ENCODE measurements at places on chromosomes 2 and 18.

- no peak for DNase-seq
Observed at GRCh38 chr2:23456881-23457760, 72.1 kb downstream of the KLHL29 start.

GRCh38 chr18:8847066-8847755 lies 141.9 kb downstream of the MTCL1 start:
- no peak for DNase-seq

- DNase-seq: peak; percentile 49
Observed at GRCh38 chr2:207746131-207746530, 23.6 kb downstream of the FZD5 start.

GRCh38 chr2:191115804-191116203 lies 35.0 kb downstream of the STAT4 start:
- DNase-seq: no peak

GRCh38 chr2:227163485-227163997 lies 464 bp downstream of the COL4A4 start:
- no peak for DNase-seq

- DNase-seq: no peak
Observed at GRCh38 chr18:21110713-21111345, 784 bp downstream of the ROCK1 start.

DNA sequence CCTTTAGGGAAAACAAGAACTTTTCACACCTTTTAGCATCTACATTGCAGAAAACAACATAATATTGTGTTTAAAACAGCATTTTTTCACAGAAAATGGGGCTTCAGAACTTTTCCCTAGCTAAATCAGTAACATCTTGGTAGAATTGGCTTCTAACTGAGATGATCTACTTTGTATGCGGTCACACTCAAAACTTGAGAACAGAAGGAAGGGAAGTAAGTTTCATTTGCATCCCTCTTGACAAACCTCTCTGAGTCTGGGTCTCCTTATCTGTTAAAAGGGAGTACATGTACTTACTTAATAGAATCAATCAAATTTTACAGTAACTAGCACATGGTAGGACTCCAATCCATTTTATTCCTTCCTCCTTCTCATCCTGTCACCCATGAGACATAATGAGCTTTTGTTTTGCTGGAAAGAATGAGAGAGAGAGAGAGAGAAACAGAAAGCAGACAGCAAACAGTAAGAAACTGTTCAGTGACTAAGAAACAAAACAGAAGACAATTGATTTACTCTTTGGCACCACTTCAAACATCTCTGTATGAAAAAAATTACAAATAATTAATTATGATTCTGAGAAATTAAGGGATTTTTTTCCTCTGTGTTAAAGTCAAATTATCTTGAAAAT lies 387.3 kb downstream of the SATB2 start:
- DNase-seq: no peak

DNA sequence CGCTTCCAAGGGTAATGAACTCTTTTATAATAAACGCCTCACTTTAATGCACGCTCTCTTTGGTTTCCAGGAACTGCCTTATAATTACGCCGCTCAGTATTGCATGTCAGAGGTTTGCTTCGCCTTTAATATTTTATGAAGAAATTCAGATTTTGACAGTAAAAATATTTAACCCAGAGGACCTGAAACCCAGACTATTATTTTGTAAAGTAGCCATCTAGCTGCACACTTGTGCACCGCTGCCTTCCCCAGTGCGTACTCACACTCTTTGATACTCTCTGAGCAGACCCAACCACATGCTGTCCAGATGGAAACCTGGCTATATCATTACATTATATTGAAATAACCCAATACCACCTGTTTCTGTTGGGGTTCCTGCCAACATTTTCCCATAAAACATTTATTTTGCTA lies 270.1 kb downstream of the C1D start:
- DNase-seq: no peak

DNA sequence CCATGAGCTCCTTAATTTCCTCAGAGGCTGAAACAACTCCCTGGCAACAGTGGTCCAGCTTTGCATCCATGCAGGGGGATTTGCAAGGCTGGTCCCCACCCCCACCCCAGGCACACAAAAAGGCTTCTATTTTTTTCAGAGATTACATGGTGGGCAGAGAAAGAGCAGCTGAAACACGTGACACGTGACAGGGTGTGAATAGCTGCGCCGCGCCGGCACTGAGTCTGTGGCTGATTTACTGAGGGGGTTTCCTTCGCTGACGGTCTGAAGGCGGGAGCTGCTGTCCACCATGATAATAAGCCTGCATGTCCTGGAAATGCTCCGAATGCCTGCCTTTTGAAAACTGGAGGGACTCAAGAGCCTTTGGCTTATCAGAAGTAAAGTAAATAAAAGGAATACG lies 50.7 kb upstream of the APCDD1 start:
- no peak for DNase-seq

DNA sequence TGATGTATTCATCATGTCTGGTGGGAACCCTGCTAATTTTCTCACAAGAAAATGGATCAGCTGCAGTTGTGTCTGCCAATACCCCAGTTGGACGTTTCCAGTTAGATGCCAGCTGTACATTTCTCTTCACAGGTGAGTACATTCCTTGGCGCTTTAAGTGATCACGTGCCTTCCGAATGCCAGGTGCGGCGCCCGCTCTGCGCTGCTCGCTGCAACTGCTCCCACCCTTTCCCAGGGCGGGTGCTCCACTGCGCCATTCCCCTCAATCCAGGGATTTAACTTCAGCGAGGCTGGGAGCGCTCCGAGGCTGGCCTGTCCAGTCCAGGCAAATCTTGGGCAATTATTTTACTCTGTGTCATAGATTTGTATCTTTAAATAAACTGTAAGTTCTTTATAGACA lies 225.0 kb upstream of the RAB6C start:
- DNase-seq: no peak

GRCh38 chr2:156430236-156430979 lies 5.8 kb upstream of the GPD2 start:
- DNase-seq: no peak

GRCh38 chr2:84435345-84436025 lies 23.6 kb downstream of the SUCLG1 start:
- no peak for DNase-seq

DNA sequence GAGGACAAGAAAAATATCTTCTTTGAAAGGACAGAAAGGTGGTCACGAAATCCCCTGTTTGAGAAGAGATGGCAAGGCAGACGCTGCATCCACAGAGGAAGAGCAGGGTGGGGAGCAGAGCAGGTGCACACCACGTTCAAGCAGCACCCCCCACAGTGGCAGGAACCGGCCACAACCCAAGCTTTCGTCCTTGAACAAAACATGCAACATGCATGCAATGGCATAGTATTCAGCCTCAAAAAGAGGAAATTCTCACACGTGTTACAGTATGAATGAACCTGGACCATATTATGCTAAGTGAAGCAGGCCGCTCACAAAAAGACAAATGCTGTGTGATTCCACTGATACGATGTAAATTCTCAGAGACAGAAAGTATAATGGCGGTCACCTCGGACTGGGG lies 51.4 kb downstream of the CMPK2 start:
- DNase-seq: no peak

DNA sequence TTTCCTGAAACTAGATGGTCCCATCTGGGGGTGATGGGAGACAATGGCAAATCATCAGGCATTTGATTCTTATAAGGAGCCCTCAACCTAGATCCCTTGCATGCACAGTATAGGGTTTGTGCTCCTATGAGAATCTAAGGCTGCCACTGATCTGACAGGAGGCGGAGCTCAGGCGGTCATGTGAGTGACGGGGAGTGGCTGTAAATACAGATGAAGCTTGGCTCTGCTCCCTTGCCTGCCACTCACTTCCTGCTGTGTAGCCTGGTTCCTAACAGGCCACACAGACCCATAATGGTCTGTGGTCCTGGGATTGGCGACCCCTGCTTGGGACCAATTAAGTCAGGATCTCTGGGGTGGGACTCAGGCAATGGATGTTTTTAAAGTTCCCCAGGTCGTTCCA lies 293.4 kb downstream of the ZNF521 start:
- no peak for DNase-seq

DNA sequence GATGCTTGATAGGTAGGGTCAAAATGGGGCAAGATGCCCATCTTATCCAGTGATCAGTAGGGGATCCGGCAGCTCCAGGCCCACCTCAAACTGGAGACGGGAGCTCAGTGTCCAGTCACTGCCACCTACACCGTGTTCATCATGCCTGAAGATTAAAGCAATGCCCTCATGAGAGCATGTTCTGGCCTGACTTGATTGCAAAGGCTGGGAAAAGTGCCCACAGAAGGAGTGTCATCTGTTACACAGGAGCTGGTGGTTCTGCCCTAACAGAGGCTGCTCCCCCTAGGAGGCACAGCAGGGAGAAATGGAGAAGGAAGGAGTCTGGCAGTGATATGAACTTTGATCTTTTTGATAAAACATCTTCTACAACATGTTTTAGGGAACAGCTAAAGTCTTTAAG lies 92.3 kb downstream of the CCBE1 start:
- no peak for DNase-seq

DNA sequence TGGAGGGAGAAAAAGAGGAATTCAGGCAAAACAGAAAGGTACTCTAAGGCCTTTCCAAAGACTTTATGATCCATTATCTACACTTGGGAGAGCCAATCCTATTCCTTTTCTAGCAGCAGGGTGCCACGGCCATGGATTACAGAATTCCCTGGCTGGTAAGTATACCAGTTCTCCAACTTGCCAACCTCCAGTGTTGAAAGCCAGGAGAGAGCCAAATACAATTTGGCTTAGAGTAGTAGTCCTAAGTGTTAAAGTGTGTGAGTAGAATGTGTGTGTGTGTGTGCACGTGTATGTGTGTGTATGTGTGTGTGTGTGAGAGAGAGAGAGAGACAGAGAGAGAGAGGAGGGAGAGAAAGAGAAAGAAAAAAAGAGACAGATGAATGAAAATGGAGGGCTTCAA lies 43.3 kb downstream of the WDPCP start:
- no peak for DNase-seq

DNA sequence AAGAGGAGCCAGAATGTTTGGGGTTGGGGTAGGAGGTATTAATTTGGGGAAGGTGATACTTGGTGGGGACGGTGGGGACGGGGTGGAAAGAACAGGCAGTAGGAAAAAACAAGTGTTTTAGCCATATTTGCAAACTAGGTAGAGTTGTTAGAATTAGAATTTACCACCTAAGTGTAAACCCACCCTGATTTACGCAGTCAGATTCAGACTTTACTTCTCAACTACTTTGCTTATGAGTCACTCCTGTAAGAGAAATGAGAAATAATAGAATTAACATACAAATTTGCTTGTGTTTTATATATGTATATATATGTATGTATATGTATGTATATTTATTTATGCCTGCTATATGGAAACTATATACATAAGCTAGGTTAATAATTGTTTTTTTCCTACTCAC lies 1168.2 kb upstream of the ZEB2 start:
- no peak for DNase-seq

DNA sequence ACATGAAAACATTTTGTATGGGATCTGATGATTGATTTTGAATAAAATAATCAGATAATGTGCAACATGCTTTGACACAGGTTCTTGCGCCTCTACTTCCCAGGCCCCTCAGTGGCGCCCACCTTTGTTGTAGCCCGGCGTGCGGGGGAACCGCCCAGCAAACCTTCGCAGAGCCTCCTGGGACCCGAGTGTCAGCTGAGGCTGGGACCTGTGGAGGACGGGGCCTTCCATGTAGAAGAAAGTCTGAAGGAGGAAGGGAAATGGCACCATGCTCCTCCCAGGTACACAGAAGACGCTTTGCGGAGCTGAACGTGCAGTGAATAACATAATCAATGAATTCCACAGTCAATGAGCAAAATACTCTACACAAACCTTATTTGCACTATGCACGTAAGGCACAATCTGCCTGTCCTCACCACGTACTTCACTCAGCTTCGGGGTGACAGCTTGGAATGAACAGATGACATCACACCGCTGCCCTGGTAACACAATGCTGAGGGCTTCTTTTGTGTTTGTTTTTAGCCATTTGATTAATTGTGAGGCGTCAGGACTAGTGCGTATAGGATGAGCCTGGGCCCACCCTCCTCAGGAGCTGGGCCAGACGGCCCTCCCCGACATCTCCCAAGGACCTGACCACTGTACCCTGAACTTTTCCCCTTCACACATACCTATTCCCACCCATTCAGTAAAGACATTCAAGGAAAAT lies 78.1 kb downstream of the TWIST2 start:
- no peak for DNase-seq

DNA sequence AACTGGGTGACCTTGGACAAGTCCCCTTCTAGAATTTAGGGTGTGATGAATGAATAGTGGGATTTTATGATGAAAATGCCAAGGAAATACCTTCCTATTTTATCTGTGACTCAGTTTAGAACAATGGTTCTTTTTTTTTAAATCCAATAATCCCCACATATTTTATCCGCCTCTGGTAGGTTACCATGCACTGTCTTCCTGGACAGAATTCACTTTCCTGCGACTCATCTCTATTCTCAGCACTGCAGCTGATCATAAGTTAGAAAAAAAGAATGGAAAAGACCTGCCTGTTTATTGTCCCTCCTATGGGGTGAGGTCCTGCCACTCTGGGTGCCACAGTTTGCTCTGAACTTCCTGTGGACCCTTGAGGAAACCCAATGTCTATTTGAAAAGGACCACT lies 73.1 kb downstream of the IRS1 start:
- no peak for DNase-seq

DNA sequence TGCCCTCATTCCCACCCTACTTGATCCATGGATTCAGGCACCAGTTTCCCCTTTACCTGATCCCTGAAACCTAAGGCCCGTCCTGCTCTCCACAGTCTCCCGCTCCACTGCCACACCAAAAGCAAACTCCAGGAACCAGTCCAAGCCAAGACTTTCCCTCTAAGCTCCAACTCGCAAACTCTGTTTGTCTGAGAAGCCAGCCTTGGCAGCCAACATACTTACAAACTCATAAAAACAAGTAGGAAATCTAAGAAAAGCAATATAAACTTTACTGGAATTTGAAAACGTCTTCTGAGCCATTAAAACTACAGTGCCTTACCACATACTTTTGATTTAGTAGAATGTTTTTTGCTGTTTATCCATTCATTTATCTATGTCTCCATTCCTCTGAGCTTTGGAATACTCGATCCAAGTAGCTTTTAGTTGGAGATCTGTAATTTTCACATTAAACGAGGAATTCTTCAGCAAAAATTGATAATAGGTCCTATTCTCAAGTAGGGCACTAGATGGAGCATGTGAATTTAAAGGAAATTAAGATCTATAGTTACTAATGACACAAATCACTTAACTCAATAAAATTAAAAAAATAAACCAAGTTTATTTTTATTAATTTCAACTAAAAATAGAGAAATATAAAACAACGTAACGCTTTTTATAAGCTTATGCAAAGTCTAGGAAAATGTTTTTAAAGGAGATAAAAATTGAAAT lies 199.7 kb downstream of the MYO3B start:
- DNase-seq: no peak

DNA sequence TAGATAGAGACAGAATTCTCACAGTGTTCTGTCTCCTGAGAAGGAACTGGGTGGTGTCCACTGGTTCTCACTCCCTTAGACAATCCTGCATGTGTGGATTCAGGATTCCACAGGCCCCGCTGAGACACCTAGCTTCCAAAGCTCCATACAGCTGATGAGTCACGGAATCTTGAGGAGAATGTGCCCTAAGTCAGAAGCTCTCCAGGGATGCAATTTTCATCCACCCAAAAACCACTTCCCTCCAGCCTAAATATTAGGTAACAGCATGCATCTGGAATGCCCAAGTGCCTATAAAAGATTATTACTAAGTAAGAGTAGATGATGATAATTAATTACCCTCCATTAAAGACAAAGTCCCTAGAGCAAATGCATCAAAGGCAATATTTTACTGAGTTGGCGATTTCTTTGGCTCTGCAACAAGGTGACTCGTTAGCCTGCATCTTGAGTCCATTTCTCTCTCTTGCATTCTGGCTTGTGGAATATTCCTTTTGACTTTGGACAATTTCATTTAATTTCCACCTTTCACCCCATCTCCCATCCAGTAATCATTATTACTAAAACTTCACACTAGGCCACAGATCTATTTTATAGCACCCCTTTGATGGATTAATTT lies 475.1 kb downstream of the TNS1 start:
- no peak for DNase-seq

All from NCI-H748 treated with DMSO at 0.1 percent for 48 hours (cell line).